Sigmoid colon (tissue), 7 donors: ENCODE measurements at places on chromosomes 1 and 21. TPM values are rescaled to one million over a fixed set of nuclear protein-coding genes. Genes with fewer than 3 reads are reported as not detected.

DNA sequence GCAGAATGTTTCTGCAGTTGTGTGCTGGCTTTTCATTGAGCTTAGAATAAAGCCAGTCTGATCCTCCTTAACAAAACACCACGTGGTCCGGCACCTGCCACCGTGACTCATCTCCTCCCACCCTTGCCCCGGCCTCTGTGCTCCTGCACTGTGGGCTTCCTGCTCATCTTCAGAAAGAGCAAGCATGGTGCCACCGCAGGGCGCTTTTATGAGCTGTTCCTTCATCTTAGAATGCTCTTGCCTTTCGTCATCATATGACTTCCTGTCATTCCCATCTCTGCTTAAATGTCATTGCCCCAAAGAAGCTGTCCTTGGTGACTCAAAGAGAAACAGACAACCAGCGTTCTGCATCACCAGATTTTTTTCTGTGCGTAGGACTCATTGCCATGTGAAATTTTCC is 117.8 kb downstream of the HHAT start:
- H3K4me1 ChIP-seq = no peaks in the 10 kb centered on the region
- no peaks in the 10 kb centered on the region for H3K36me3 ChIP-seq
- H3K4me3 ChIP-seq = no peak overlapping the region
- H3K27me3 ChIP-seq = no peaks in the 10 kb centered on the region

- no peaks in the 10 kb centered on the region for H3K27me3 ChIP-seq
- no peak for DNase-seq
- H3K27ac ChIP-seq = peak overlapping the region; percentile 10
- H3K36me3 ChIP-seq = peaks cover 30% of the 10 kb centered on the region
These were observed 20.2 kb upstream of the TOR3A start for GRCh38 chr1:179061360-179062282.

- no peak overlapping the region for H3K4me3 ChIP-seq
- no peak for DNase-seq
- no peaks in the 10 kb centered on the region for H3K4me1 ChIP-seq
- H3K27ac ChIP-seq = no peak overlapping the region
These were observed 8.1 kb downstream of the ODF2L start for GRCh38 chr1:86387916-86388627.

DNA sequence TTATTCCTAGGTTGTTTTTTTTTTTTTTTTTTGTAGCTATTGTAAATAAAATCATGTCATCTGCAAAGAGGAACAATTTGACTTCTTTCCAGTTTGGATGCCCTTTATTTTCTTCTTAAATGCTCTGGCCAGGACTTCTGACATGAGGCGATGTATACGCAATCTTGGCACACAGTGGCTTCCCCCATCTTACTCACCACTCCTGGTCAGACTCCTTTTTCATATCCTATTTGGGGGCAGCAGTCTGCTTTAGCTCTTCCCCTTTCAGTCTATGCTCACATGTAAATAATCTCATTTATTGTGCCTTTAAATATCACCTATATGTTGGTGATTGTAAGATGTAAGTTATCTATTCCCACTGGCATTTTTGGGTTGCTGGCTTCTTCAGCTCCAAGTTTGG is 56.1 kb downstream of the SLAMF6 start:
- no peak overlapping the region for H3K4me3 ChIP-seq
- no peaks in the 10 kb centered on the region for H3K4me1 ChIP-seq
- H3K27me3 ChIP-seq = no peaks in the 10 kb centered on the region
- no peaks in the 10 kb centered on the region for H3K36me3 ChIP-seq
- no peak overlapping the region for H3K27ac ChIP-seq

- no peak overlapping the region for H3K4me3 ChIP-seq
- H3K36me3 ChIP-seq = peaks cover 10% of the 10 kb centered on the region
- no peaks in the 10 kb centered on the region for H3K27me3 ChIP-seq
- no peak for DNase-seq
- H3K4me1 ChIP-seq = no peaks in the 10 kb centered on the region
These were observed 65.7 kb upstream of the CNTN2 start for GRCh38 chr1:204977318-204977717.

DNA sequence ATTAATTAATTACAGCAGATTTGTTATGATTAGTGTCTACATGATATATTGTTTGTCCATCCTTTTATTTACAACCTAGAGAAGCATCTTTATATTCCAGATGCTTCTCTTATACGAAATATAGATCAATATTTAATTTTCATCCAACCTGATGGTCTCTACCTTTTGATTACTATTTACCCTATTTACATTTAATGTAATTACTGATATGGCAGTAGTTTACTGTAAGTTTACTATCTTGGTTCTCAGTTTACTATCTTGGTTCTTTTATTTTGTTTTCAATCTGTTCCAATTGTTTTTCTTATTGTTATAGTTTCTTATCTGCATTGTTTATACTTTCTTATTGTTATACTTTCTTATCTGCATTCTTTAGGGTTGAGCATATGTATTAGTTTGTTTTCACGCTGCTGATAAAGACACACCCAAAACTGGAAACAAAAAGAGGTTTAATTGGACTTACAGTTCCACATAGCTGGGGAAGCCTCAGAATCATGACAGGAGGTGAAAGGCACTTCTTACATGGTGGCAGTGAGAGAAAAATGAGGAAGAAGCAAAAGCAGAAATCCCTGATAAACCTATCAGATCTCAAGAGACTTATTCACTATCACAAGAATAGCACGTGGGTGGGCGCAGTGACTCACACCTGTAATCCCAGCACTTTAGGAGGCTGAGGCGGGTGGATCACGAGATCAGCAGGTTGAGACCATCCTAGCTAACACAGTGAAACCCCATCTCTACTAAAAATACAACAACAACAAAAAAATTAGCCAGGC is 28.9 kb downstream of the FAF1 start:
- no peak for DNase-seq
- H3K27ac ChIP-seq = no peak overlapping the region
- H3K4me3 ChIP-seq = no peak overlapping the region
- H3K36me3 ChIP-seq = no peaks in the 10 kb centered on the region
- no peaks in the 10 kb centered on the region for H3K4me1 ChIP-seq

GRCh38 chr1:235863699-235864093 is 3.0 kb downstream of the LYST start:
- no peak for DNase-seq
- peaks cover 21% of the 10 kb centered on the region for H3K4me1 ChIP-seq
- H3K4me3 ChIP-seq = no peak overlapping the region
- H3K36me3 ChIP-seq = no peaks in the 10 kb centered on the region
- no peaks in the 10 kb centered on the region for H3K27me3 ChIP-seq
- H3K27ac ChIP-seq = no peak overlapping the region

- H3K27me3 ChIP-seq = no peaks in the 10 kb centered on the region
- no peak for DNase-seq
- H3K4me3 ChIP-seq = no peak overlapping the region
These were observed 34.2 kb upstream of the ATP5PO start for GRCh38 chr21:33949516-33950430.

DNA sequence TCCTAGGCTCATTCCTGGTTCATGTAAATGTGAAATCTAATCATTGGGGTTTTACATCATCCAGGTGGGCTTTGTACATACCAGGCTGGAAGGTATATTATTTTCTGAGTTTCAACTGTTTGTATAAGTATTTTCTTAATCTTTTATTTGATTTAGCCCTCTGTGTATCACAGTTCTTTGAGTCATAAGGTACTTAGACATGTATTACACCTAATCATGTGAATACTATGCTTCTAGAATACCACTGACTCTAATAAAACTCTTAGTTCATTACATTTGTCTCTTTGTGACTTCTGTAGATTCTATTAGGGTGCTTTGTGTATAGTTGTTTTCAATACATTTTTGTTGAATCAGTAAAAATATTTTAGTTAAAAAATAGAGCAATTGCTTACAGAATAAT is 92.8 kb downstream of the ZFYVE9 start:
- no peaks in the 10 kb centered on the region for H3K36me3 ChIP-seq
- H3K27ac ChIP-seq = no peak overlapping the region
- H3K4me1 ChIP-seq = no peaks in the 10 kb centered on the region
- no peak overlapping the region for H3K4me3 ChIP-seq
- DNase-seq = no peak
- H3K27me3 ChIP-seq = no peaks in the 10 kb centered on the region

GRCh38 chr1:224251741-224252146 is 68.7 kb downstream of the DEGS1 start:
- peaks cover 46% of the 10 kb centered on the region for H3K36me3 ChIP-seq
- H3K27ac ChIP-seq = no peak overlapping the region
- H3K4me3 ChIP-seq = no peak overlapping the region

- H3K4me3 ChIP-seq = no peak overlapping the region
- no peak for DNase-seq
- H3K36me3 ChIP-seq = no peaks in the 10 kb centered on the region
- H3K27ac ChIP-seq = no peak overlapping the region
These were observed 90.0 kb upstream of the KRTAP19-8 start for GRCh38 chr21:31128234-31128633.

DNA sequence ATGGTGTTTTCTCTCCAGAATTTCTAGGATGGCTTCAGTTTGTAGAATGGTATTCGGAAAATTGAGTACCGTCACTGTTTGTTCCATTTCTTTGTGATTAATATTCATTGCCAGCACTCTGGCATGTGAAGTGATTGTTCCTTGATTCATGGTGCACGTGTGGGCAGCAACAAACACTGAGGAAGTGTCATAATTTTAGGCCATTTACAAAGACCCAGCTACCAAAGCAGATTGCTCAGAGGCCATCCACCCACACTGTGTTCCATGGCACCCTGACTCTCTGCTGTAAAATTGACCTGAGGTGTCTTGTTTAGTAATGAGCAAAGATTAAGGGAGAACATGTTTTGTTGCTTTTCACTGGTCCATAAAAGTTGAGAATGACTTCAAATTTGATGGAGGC is 250.9 kb upstream of the FMN2 start:
- no peak for DNase-seq
- no peaks in the 10 kb centered on the region for H3K4me1 ChIP-seq
- no peak overlapping the region for H3K27ac ChIP-seq
- H3K27me3 ChIP-seq = no peaks in the 10 kb centered on the region
- no peak overlapping the region for H3K4me3 ChIP-seq

- no peak for DNase-seq
- H3K27ac ChIP-seq = no peak overlapping the region
- peaks cover 11% of the 10 kb centered on the region for H3K27me3 ChIP-seq
- H3K4me1 ChIP-seq = no peaks in the 10 kb centered on the region
- no peak overlapping the region for H3K4me3 ChIP-seq
These were observed 104.8 kb upstream of the C1orf174 start for GRCh38 chr1:4004635-4005430.

GRCh38 chr1:202585590-202585933 is 124.7 kb downstream of the SYT2 start:
- peak overlapping the region; percentile 86 for H3K27ac ChIP-seq
- H3K4me3 ChIP-seq = no peak overlapping the region
- H3K27me3 ChIP-seq = no peaks in the 10 kb centered on the region
- no peak for DNase-seq
- peaks cover 20% of the 10 kb centered on the region for H3K36me3 ChIP-seq

DNA sequence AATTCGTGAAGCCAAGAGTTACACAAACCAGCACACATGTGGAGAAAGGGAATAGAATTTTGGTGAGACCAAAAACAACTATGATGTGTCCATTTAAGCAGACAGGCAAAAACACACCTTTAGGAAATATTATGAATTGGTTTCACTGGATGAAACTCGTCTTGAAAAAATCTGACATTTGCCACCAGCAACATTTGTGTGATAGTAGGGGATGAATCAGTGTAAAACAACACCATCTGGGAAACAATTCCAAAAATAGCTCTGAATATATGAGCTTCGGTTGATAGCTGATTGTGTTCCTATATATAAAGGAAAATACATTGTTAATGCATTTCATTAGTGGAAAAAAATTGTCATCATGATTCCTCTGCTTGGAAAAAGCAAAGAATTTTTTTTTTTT is 327.8 kb downstream of the PAPPA2 start:
- H3K4me3 ChIP-seq = no peak overlapping the region
- no peaks in the 10 kb centered on the region for H3K4me1 ChIP-seq
- no peaks in the 10 kb centered on the region for H3K36me3 ChIP-seq
- no peak overlapping the region for H3K27ac ChIP-seq

CRB1 gene
- total RNA-seq = 0.36 TPM

IL24 gene
- total RNA-seq = not detected

NR1I3 gene
- total RNA-seq = not detected

GUCA2B gene
- not detected for total RNA-seq

NENF gene
- total RNA-seq = 136 TPM

PKLR gene
- not detected for total RNA-seq

FCRL6 gene
- not detected for total RNA-seq

ESRRG gene
- 0.71 TPM for total RNA-seq

ADGRL2 gene
- 62.8 TPM for total RNA-seq

UMODL1 gene
- not detected for total RNA-seq

UBL4B gene
- not detected for total RNA-seq
